Activated T-cell treated with anti-CD3 and anti-CD28 coated beads for 48 hours (primary cell): ENCODE measurements at places on chromosomes 5 and 9.
A peak's percentile ranks its signal among the peaks of the same experiment; 100 is the strongest.

DNA sequence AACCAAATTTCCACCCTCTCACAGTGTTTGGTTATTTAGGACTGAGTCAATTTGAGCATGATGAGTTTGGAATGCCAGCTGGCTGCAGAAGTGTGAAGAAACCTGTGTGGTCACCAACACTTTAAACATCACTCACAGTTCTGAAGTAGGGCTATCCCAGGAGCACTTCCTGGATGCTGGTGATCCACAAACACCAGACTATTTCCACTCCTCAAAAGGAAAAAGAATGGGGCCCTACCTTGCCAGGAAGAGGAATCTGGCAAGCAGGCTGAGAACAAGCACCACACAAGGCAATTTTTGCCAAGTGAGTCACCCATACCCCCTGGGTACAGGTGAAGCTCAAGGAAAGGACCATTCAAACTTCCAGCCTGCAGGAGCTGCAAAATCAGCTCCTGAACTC, 294.2 kb upstream of the PTGER4 start:
- no peak for DNase-seq

- DNase-seq = no peak
Observed at GRCh38 chr5:72604111-72604797, 97.0 kb upstream of the ZNF366 start.

DNA sequence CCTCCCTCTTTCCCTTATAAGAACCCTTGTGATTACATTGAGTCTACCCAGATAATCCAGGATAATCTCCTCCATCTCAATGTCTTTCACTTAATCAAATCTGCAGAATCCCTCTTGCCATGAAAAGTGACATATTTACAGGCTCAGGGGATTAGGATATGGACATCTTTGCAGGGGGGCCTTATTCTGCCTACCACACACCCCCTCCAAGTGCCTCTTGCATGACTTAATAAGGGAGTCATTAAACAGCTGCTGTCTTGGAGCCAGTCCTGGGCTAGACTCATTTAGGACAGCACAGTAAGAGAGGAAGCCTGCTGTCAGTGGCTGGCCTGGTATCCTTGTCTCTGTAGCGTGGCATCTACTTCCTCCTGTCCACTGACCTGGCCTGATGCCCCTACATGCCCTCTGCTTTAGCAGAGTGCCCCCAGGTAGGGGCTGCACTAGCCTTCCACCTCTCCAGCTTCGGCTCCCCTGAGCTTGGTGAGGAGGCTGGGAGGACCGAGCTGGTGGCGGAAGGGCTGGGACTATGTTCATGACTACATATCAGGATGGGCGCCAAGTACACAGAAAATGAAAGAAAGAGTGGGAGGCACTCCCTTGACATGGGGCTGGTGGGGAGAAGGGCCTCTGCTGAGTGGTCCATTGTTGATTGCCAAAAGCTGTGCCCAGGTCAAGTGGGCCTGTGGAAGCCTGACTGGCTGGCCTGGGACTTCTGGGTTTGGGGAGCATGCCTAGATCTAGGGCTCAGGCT, 17.2 kb downstream of the ENHO start:
- no peak for DNase-seq

- DNase-seq = no peak
Observed at GRCh38 chr5:82436291-82436690, 158.1 kb upstream of the RPS23 start.

- DNase-seq = no peak
Observed at GRCh38 chr9:4325113-4325512, 25.2 kb upstream of the GLIS3 start.

- no peak for DNase-seq
Observed at GRCh38 chr5:141565826-141566570, 52.8 kb downstream of the DIAPH1 start.

GRCh38 chr9:123376218-123377071, 20.4 kb downstream of the CRB2 start:
- DNase-seq = no peak

DNA sequence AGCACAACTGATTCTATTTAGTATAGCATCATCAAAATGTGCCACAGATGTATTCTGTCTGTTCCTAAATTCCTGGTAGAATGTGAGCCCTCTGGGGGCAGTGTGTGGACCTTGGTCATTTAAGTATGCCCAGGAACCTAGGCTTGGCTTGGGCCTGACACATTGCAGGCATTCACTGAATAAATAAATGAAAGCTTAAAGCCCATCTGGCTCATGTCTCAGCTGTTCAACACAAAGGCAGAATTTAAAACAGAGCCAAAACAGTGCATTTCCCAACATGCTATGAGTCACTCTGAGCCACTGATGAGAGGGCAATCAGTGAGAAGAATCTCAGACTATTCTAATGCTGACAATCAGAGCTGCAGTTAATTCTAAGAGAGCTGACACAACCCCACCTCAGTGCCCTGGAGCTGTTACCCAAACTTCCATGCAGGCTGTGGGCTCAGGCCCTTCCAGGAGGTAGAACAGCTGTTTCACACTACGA, 8.1 kb downstream of the FAM193B start:
- DNase-seq = no peak

DNA sequence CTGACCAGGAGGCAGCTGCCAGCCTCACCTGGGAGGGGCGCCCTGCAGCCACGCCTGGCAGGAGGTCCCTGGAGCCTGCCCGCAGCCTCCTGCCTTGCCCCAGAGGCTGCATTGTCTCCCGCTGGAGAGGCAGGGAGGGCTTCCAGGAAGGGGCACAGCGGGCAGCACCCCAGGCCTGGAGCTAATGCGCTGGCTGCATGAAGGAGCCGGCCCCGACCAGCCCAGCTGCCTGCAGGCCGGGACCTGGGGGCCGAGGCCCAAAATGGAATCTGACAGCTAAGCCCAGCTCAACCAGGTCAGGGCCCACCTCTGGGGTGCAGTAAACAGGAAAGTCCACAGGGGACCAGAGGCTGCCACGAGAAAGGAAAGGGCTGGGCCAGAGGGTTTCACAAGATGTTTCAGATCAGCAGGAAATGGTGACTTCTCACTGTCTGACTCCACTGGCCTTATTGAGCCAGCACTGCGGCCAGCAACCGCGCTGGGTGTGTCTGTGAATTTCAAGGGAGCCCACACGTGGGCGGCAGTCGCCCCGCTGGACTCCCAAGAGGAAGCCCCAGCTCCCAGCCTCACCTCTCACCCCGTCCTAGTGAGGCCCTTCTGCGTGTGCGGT, 18.6 kb upstream of the NOTCH1 start:
- DNase-seq = no peak

DNA sequence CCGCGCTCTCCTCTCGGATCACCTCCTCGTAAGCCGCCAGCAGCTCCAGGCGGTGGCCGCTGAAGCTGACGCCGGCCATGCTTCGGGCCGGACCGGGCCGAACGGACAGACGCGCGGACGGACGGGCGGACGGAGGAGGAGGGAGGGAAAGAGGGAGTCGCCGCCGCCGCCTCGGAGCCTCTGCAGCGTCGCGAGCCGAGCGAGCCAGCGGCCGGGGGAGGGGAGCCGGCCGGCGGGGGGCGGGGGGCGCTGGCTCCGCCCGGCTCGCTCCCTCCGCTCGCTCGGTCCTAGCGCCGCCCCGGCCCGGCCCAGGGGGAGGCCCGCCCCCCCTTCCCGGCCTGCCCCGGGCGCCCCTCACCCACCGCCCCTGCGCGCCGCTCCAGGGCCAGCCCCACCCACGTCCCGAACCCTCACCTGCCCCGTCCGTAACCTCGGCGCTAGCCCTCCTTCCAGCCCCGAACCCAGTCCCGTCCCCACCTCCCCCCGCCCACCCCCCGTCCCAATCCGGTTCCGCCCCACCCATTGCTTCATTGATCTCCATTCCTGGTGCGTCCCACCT, at the start of gene DBN1:
TSS of gene DBN1 (minus strand) at position 192 of the 559 bp plus-strand sequence. CDS start at position 79, 113 bp downstream.
- no peak for DNase-seq

GRCh38 chr9:109488351-109488750, 9.8 kb downstream of the PTPN3 start:
- DNase-seq = no peak

DNA sequence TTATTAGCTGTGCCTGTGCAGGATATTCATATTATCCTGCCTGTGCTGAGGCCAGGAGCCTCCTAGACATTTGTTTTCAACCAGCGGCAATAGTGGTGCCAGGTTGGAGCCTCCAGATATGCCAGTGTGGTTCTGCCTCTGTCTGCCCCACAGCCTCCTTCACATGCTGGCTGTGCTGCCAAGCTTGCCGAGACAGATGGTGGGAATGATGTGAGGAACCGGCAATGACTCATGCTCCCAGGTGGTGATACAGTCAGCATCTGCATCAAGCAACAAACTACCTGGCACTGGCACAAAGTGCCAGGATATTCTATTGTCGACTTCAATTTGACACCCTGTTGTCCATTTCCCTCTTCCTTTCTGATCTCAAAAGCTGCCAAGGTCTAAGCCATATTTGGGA, 285.7 kb downstream of the CHSY3 start:
- no peak for DNase-seq

DNA sequence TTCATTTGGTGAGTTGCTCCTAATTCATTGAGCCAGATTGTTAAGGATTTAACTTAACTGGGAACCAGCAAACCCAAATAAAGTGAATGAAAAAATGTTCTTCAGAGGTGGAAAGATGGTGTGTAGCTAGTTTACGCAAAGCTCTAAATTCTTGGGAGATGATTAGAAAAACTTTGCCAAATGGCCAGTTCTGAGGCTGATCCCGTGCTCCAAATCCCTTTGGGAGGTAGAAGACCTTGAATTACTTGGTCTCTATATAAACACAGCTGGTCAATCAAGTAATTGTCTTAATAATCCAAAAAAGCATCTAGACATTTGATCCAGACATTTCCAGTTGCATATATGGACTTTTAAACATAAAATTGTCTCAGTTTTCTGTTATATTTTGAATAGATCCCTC, 11.4 kb downstream of the ACTL7B start:
- DNase-seq = no peak

DNA sequence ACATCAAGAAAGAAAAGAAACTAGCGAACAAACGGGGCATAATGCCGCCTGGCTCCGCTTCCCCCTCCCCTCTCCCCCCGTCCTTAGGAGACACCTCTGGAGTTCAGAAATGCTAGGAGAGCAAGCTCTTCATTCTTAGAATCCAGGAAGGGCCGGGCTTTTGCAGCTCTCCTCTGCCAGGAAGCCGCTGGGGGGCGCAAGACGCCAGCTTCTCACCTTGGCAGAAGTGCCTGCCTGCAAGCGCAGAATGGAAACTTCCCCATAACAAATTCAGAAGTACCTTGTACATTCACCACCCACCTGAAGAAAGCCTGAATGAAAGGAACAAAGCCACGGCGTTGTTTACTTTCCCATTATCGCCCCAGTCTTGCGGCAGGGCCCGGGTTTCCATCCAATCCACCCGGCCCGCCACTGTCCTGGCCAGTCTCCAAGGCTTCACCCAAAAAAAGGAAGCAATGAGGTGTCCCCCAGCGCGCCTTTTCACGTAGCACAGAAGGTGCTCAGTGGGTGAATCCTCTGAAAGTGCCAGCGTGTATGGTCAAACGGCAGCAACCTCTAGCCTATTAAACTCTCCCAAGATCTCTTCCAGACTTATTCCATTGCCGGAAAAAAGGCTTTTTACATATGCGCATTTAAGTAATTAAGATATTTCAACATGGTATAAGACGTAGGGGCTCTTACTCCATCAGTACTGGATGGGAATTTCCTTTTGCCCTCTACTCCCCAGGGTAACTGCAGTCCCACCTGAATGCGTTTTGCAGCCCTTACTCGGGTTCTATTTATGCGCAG, 1.6 kb upstream of the GADD45G start:
- DNase-seq = peak; percentile 83

GRCh38 chr9:1024112-1024511, 26.0 kb upstream of the DMRT2 start:
- DNase-seq = no peak

- no peak for DNase-seq
Observed at GRCh38 chr5:180688330-180689070, 39.1 kb upstream of the FLT4 start.

DNA sequence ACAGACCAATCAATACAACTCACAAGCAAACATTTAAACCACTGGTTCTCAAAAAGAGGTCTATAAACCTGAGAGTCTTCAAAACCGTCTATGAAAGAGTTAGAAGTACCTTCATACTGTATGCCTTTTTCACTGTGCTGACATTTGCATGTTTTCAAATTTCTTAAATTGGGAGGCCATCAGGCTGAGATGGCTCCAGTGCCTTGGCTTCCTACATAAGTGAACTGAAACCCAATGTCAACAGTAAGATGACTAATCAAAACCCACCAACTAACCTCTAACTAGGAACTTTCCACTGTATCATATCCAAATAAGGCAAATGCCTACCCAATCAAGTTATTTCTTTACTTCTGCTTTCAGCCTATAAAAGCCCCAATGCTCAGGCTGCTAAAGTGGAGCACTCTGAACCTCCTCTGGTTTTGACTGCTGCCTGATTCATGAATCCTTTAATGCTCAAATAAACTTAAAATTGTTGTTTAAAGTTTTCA, 35.1 kb downstream of the FAM13B start:
- DNase-seq = peak; percentile 14

GRCh38 chr9:122265149-122265915, 650 bp downstream of the MRRF start:
- peak; percentile 5 for DNase-seq

- DNase-seq = no peak
Observed at GRCh38 chr9:7226007-7226640, 468.4 kb downstream of the KDM4C start.
